ENCODE measurements at places on chromosomes 16 and 17.

DNA sequence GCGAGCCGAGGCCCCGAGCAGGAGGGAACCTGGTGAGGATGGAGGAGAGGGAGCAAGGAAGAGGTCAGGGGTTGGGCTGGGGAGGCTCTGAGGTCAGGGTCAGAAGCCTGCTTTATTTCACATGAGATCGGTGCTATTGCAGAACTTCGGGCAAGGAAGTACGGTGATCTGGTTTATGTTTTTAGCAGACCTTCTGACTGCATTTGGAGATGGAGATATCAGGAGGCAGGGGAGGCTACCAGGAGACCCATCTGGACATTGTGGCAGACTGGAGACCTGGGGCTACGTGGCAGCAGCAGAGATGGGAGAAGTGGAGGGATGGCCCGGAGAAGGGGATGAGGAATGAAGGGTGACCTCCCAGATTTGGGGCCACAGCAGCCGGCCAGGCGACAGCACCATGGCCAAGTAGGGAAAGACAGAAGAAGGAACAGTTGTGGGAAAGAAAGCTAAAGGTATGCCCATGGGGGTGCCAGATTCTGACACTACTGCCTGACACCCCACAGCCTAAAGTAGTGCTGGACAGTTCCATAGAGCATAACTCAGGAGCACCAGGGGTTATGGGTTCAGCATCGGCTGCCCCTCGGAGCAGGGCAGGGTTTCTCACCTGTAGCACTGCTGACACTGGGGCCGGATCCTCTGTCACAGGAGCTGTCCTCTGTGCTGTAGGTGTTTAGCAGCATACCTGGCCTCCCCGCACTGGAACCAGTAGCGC lies 7.4 kb downstream of the CACNG4 start:
- no peak for DNase-seq

DNA sequence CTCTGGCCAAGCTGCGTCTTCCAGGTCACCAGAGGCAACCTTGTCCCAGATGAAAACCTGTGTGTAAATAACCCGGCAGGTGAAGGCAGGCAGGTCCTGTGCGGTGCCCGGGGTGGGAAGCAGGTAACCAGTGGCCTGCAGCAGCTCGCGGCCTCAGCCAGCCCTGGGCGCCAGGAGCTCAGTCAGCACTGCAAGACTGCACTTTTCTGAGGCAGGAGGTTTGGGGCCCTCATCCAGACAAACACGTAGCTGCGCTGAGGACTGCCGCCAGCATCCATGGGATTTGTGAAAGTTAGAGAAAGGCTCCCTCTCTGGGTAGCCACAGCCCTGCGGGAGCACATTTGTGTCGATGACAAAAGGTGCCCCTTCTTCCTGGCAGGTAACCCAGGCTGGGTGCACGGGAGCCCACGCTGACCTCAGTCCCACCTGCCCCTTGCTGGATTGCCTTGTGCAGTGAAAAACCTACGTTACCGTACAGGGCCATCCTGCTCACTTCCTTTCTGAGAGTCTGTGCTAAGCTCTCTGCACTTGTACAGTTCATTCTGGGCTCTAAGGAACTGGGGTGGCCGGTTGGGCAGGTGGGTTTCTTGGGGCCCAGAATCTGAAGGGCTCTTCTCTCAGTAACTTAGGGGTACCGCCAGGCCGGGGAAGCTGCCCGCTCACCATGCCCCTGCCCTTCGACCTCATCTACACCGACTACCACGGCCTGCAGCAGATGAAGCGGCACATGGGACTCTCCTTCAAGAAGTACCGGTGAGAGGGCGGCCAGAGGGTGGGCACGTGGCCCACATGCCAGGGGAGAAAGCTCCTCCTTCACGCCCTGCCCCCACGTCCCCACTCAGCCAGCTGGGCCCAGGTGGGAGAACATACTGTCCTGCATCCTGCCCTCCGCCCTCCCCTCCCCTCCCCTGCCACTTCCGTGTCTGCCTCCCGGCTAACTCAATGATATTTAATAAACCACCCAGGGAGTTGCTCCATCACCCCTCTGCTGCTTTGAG lies 56.4 kb downstream of the MGAT5B start:
- DNase-seq, result no peak

DNA sequence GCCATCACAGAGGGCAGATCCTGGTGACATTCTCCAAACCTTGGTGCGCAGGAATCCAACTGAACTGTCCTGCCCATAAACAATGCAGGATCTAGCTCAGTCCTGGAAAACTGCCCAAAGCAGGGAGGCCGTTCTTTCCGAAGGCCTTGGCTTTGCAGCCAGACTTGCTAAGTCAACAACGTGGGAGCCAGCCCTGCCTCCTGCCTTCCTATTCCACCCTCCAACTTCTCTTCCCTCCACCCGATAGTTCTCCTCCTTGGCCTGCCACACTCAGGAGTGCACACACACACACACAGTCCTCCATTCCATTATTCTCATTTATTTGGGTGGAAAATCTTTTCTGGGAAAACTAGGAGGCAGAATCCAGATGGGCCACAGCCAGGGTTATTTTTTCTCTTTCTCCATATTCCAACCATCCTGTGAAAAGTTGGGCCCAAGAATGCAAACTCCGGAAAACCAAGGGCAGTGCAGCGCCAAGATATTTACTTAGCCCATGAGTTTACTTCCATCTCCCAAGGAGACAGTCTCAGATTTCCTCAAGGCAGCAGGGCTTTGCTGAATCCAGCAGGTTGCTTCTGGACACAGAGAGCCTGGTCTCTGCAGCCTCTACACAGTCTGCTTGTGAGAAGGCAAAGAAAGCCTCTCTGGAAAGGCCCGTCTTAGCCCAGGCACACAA lies 15.8 kb downstream of the COPRS start:
- no peak for DNase-seq

- DNase-seq, result no peak
These were observed 35.8 kb downstream of the LITAF start for GRCh38 chr16:11550791-11551498.

DNA sequence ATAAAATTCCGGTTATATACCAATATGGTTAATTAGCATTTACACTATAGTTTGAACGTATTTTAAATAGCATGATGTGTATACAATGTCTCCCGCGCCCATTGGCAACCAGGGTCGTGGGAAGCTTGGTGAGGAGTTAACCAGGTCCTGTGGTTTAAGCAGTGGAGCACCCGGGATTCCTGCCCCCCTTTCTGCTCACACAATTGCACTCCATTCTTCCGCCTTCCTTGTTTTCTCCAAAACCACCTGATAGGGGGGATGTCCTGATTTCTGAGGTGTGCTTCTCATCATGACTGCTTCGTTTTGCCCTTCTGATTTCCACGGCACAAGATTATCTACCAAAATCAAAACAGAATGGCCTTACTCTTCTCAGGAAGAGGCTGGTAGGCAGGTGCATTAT lies 35.8 kb downstream of the WIPI1 start:
- DNase-seq, result no peak

- DNase-seq, result no peak
These were observed 3.6 kb downstream of the EVI2B start for GRCh38 chr17:31310260-31310659.

DNA sequence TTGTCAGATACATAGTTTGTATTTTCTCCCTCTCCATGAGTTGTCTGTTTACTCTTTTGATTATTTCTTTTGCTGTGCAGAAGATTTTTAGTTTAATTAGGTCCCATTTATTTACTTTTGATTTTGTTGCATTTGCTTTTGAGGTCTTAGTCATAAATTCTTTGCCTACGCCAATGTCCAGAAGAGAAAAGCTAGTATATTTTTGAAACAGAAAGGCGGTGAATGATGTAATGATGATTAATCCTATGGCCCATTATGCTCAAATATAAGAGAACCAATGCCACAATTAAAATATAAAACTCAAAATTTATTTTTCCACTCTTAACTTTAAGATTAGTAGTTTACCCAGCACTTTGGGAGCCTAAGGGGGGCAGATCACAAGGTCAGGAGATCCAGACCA lies 59.8 kb upstream of the SMIM36 start:
- no peak for DNase-seq

GRCh38 chr16:86452451-86452850 lies 57.9 kb upstream of the FOXF1 start:
- DNase-seq, result no peak

DNA sequence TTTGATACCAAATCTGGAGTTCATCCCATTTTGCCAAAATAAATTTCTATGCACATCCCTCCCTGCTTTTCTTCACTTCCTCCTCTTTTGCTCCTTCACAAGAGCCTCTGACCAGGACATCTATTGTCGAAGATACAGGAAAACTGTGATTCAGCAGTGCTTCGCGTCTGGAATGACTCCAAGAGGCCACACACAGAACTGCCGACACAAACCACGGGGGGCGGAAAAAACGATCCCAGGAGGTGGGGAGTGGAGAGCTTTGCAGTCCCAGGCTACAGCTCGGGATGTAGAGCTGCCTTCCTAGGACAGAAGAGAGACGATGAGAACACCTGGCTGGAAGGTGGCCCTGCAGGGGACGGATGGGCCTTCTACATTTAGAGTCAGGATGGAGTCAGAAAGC lies 102.8 kb downstream of the XYLT1 start:
- no peak for DNase-seq

GRCh38 chr17:81831957-81832607 lies 1.0 kb downstream of the MCRIP1 start:
- DNase-seq, result no peak

GRCh38 chr16:51875834-51876600 lies 670.9 kb downstream of the TOX3 start:
- DNase-seq, result no peak

DNA sequence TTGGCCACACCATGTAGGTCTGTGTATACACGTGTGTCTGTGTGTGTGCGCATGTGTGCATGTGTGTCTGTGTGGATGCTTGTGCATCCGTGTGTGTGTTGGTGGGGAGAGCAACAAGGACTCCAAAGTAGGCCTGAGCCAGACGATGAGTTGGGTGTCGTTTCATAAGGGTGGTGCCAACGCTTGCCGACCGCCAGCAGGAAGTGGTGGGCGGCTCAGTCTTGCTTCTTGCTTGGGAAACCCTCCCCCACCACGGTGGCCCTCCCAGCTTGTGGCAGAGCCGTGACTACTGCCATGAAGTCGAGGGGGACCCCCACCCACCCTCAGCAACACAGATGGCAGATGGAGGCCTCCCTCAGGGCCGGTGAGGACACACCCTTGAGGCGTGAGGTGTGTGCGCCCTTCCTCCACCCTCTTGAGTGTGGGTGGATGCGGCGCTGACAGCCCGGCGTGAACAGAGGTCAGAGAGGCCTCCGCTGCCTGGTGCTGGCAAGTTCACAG lies 17.5 kb downstream of the SBK1 start:
- no peak for DNase-seq

DNA sequence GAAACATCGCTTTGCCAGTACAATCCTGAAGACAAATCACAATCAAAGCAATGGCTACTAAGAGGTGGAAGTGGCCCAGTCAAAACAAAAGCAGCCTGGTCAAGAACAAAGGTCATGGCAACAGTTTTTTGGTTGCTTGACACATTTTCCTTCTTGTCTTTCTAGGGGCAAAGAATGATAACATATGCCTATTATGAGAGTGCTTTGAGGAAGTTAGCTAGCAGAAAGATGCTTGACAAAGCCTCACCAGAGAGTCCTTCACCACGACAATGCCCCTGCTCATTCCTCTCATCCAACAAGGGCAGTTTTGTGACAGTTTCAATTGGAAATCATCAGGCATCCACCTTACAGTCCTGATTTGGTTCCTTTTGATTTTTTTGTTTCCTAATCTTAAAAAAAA lies 31.8 kb upstream of the N4BP1 start:
- DNase-seq, result no peak

DNA sequence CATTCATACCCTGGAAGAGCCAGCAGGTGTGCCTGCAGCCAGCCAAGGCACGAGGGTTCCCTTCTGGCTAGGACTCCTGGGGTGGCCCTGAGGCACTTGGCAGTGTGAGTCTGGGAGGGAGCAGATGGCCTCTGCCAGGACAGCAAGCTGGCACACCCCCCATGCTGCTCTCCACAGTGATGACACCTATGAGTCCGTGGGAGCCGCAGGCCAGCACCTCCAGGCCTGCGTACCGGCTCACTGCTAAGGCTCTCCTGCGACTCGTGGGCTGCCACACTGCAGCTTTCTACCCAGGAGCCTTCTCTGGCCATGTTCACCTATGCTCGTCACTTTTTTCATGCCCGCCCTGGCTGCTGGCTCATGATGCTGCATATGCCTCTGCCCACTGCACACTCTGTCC lies 68.1 kb downstream of the NDEL1 start:
- peak; percentile 11 for DNase-seq

DNA sequence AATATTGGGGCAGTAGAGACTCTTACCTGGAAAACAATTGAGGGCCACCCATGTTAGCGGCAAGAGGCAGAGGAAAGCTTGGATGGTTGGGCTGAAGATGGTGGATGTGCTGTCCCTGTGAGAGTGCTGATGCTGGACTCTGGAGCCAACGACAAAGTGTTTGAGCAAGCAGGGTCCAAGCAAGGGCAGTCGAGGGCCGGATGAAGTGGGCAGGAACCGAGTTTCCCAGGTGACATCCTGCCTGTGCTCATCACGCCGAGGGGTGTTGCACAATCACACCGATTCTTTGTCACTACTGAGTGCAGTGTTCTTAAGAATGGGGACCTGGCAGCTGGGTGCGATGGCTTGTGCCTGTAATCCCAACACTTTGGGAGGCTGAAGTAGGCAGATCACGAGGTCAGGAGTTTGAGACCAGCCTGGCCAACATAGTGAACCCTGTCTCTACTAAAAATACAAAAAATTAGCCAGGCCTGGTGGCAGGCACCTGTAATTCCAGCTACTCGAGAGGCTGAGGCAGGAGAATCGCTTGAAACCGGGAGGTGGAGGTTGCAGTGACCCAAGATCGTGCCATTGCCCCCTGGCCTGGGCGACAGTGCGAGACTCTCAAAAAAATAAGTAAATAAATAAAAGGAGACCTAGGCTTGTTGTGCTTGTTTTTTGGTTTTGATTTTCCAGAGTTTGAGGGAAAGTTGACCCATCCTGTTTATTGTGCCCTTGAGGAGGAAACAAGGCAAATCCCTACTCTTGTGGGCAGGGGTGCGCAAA lies 6.1 kb downstream of the PYCARD start:
- no peak for DNase-seq

DNA sequence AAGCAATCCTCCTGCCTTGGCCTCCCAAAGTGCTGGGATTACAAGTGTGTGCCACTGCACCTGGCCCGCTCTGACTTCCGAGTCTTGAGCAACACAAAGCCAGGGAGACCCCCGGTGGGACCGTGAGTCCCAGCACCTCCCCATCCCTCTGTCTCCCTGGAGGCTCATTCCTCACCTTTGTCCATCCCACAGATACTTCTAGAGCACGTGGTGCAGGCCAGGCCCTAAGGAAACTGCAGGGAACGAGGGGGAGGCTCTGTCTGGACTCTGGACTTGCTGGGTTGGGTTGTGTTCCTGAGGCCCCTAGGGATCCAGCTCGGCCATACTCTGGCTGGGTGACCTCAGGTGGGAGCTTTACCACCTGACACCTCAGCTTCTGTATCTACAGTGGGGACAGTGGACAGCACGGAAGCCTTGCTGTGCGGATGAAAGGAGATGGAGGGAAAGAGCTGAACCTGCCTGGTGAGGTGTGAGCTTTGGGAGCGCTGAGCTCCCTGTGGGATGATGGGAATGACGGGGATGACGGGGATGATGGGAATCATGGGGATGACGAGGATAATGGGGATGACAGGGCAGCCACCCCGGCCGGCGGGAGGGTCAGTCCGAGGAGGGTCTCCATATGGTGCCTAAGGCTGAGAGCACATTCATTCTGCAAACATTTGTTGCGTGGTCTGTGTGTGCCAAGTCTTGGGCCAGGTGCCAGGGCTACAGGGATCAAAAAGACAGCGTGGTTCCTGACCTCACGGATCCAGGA lies 26.6 kb downstream of the C16orf74 start:
- no peak for DNase-seq

- peak; percentile 29 for DNase-seq
These were observed at the start of gene TRPV2 for GRCh38 chr17:16415031-16415924. TRPV2 (plus strand) TSS chr17:16415571; CDS start chr17:16417669, 2,098 bp downstream.

All from retina (tissue), 1 donor.